ENCODE measurements at places on chromosomes 3 and 15.

DNA sequence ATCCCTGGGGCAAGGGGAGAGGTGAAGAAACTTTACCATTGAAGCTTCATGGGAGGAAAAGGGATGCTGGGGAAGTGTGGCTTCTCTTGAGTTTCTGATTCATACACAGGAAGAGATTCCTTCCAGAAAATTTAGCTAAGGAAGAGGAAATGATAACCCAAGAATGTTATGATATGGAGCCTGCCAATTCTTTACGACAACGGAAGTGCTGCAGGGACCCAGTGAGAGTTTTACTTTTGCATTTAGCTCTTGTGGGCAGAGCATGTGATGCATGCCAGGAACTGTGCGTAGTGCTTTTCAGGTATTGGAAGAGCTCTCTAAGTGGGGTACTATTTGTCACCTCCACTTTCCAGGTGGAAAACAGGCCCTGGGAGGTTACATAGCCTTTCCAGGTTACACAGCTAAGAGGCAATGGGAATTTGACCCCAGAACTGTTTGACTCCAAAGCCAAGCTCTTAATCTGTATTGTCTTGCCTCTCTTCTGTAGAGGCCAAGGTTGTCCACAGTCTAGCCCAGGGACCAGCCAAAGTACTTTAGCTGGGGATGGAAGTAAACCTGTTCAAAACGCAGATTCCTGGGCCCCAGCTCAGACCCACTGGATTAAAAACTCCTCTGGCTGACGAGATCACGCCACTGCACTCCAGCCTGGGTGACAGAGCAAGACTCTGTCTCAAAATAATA lies 23.0 kb downstream of the CMTM7 start:
- no peaks in the 10 kb centered on the region for H3K36me3 ChIP-seq
- no peak overlapping the region for H3K4me3 ChIP-seq
- DNase-seq, result no peak
- no peaks in the 10 kb centered on the region for H3K27me3 ChIP-seq

- no peak overlapping the region for H3K4me3 ChIP-seq
- H3K4me1 ChIP-seq, result no peaks in the 10 kb centered on the region
- no peaks in the 10 kb centered on the region for H3K27me3 ChIP-seq
- H3K27ac ChIP-seq, result no peak overlapping the region
- H3K36me3 ChIP-seq, result no peaks in the 10 kb centered on the region
These were observed 465.3 kb upstream of the CBLB start for GRCh38 chr3:106333911-106334618.

- peaks cover 14% of the 10 kb centered on the region for H3K4me1 ChIP-seq
- H3K36me3 ChIP-seq, result no peaks in the 10 kb centered on the region
- no peak overlapping the region for H3K27ac ChIP-seq
These were observed 117.5 kb upstream of the ARHGEF3 start for GRCh38 chr3:56919137-56919796.

GRCh38 chr3:151262871-151263525 lies 15.3 kb downstream of the P2RY14 start:
- DNase-seq, result no peak
- H3K4me1 ChIP-seq, result no peaks in the 10 kb centered on the region
- no peaks in the 10 kb centered on the region for H3K27me3 ChIP-seq
- H3K4me3 ChIP-seq, result no peak overlapping the region

DNA sequence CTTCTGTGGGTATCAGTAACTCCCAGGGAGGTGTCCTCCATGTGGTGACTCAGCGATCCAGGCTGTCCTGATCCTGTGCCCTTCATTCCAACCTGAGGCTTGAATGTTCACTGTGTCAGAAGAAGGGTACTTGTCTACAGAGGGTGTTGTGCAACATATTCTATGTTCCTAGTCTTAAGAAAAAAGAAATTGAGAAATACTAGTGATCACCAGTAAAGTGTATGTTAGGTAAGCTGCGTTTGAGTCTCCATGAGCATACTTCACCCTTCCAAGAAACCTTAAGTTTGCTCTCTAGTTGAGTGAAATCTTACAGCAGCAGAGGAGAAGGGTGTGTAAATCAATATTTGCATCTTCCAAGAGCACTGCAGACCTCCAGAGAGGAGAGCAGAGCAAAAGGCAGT lies 122.2 kb upstream of the SLC24A5 start:
- H3K4me1 ChIP-seq, result no peaks in the 10 kb centered on the region
- H3K27ac ChIP-seq, result no peak overlapping the region
- no peak for DNase-seq
- H3K27me3 ChIP-seq, result no peaks in the 10 kb centered on the region
- no peaks in the 10 kb centered on the region for H3K36me3 ChIP-seq

GRCh38 chr15:93141371-93141794 lies 52.4 kb upstream of the RGMA start:
- no peak for DNase-seq
- no peak overlapping the region for H3K27ac ChIP-seq
- no peaks in the 10 kb centered on the region for H3K27me3 ChIP-seq
- H3K4me3 ChIP-seq, result no peak overlapping the region

- no peak overlapping the region for H3K4me3 ChIP-seq
- H3K4me1 ChIP-seq, result no peaks in the 10 kb centered on the region
- no peak for DNase-seq
- H3K36me3 ChIP-seq, result no peaks in the 10 kb centered on the region
- no peaks in the 10 kb centered on the region for H3K27me3 ChIP-seq
- H3K27ac ChIP-seq, result no peak overlapping the region
These were observed 204.9 kb upstream of the CGNL1 start for GRCh38 chr15:57171426-57171825.

DNA sequence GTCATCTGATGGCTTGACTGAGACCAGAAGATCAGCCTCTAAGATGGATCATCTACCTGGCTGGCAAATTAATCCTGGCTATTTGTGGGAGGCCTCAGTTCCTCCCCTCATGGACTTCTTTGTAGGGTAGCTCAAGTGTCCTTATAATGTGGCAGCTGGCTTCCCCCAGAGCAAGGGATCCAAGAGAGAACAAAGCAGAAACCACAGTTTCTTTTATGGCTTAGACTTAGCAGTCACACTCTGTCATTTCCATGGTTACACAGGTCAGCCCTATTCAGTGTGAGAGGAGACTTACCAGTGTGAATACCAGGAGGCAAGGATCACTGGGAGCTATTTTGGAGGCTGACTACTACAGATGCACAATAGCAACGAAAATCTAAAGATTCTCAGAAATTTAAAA lies 15.3 kb upstream of the ARL14 start:
- no peak overlapping the region for H3K27ac ChIP-seq
- H3K4me3 ChIP-seq, result no peak overlapping the region
- no peak for DNase-seq
- H3K4me1 ChIP-seq, result no peaks in the 10 kb centered on the region
- no peaks in the 10 kb centered on the region for H3K27me3 ChIP-seq
- no peaks in the 10 kb centered on the region for H3K36me3 ChIP-seq
